ENCODE measurements at places on chromosomes 13 and 19.
A peak's percentile ranks its signal among the peaks of the same experiment; 100 is the strongest.

- no peak for DNase-seq
Measured at GRCh38 chr13:85833921-85834320, 34.7 kb upstream of the SLITRK6 start.

DNA sequence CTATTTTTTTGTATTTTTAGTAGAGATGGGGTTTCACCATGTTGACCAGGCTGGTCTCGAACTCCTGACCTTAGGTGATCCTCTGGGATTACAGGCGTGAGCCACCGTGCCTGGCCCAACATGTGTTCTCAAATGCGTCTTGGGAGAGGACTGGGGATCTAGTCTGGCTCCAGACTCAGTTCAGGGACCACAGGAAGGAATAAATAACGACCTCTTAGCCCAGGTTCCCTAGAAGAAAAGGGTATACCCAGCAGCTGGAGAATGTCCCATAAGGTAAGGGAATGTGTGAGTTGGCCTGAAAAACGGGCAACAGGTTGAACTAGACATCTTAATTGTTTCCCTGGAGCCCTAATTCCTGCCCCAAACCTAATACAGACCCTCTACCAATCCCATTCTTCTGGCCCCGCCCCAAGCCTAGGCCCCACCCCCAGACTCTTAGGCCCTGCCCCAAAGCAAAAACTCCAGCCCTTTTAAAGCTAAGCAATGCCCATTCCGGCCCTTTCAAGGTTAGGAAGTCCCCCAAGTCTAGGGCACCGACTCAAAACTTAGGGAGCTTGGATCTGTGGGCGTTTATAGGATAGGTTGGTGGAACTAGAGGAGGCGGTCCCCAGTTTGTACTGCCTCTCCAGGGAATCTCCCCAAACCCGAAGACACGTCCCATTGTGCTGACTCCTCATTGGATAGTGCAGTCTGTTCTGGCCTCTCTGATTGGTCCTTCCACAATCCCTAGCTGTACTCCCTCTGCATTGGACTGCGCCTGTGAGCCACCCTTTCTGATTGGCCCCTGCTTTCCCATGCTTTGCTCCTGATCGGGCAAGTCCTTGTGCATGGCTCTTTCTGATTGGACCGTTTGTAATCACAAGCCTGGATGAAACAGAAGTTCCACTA lies 5.4 kb upstream of the LRFN1 start:
- DNase-seq, result peak; percentile 54

DNA sequence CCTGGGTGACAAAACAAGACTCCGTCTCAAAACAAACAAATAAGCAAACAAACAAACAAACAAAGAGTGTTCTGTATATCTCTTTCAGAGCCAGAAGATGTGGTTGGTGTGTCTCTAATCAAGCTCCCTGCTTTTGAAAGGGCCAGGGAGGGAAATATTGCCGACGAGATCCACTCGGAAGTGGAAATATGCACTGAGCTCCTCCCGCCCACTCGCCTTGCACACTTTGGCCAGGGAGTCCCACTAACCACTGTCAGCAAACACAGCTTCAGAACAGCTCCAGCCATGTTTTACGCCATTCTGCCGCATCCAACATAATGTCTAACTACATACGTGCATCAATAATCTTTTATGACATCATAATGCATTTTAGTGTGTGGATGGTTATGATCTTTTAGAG lies 155.5 kb upstream of the VSTM2B start:
- DNase-seq, result no peak

DNA sequence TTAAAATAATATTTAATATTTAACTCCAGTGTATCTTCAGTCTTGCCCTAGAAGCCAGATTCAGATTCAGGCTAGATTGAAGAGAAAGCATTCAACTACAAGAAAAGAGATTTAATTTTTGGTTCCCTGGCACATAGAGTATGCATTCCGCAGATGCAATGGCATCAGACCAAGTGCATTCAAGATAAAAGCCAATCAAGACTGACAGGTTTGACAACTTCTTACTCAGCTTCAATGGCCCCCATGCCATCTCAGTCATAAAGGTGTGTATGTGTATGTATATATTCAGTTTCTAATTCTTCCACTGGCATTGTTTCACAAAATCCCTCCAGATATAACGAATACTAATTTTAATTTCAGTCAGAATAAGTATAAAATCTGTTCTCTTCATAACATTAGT lies 650.8 kb upstream of the GPC6 start:
- no peak for DNase-seq

GRCh38 chr13:62847520-62847919 lies 1431.9 kb upstream of the PCDH20 start:
- no peak for DNase-seq

- no peak for DNase-seq
Measured at GRCh38 chr19:10848230-10848856, at the start of gene C19orf38. TSS of gene C19orf38 (plus strand) at chr19:10848415. CDS start at chr19:10848509, 94 bp downstream.

DNA sequence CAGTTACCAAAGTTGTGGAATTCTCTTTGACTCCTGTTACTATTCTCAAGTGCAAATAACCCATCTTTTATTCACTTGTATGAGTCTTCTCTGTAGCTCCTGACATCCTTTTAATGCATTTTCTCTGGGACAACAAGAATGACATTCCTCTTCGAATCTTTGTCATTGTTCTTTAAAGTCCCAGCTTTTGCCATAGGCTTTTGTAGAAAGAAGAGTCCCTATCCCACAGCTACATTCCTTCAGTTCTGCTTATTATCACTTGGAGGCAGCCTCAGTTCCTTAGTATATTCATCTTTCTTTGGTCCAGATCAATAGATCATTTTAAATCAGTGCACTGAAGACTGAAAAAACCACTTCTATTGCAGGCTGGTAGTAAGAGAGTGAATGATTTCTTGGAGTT lies 560.2 kb downstream of the DACH1 start:
- no peak for DNase-seq

DNA sequence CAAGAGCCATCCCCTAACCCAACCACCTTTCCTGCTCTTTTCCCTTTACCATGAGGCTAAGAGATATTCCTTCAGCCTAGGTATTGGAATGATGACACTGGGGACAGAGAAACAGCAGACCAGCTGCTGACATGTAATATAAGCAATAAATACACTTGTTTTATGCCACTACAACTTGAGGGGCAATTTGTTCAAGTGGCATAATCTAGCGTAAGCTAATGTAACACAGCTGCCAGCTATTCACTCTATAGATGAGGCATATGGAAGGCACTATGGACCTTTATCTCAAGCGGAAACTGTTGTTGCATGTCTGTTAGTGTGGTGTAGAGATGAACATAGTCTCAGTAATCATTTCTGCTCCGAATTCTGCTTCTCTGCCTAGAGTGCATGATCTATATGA lies 111.1 kb downstream of the STARD13 start:
- no peak for DNase-seq
